ENCODE measurements at places on chromosomes 5 and 9.

DNA sequence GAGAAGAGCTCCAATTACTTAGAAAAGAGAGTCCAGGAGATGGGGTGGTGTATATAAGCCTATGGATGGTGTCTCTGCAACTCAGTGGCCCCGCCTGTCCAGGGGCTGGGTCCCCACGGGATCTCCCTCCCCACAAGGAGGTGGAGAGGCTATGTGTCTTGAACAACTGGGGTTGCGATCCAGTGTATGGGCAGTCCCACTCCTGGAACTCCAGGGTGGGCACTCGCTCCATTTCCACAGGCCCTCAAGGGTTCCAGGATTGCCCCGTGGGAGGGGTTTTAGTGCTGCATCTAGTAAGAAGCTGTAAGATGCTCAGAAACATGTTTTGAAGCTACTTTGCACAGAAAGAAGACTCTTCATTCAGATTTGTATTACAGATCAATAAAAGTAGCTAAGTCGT is 558 bp upstream of the SMAD5 start:
- peak; percentile 9 for DNase-seq

GRCh38 chr5:117880932-117881331 is 1107.4 kb downstream of the DTWD2 start:
- no peak for DNase-seq

GRCh38 chr5:50476549-50476948 is 35.5 kb upstream of the EMB start:
- DNase-seq: no peak

GRCh38 chr5:201672-202071 is 10.4 kb downstream of the LRRC14B start:
- no peak for DNase-seq

DNA sequence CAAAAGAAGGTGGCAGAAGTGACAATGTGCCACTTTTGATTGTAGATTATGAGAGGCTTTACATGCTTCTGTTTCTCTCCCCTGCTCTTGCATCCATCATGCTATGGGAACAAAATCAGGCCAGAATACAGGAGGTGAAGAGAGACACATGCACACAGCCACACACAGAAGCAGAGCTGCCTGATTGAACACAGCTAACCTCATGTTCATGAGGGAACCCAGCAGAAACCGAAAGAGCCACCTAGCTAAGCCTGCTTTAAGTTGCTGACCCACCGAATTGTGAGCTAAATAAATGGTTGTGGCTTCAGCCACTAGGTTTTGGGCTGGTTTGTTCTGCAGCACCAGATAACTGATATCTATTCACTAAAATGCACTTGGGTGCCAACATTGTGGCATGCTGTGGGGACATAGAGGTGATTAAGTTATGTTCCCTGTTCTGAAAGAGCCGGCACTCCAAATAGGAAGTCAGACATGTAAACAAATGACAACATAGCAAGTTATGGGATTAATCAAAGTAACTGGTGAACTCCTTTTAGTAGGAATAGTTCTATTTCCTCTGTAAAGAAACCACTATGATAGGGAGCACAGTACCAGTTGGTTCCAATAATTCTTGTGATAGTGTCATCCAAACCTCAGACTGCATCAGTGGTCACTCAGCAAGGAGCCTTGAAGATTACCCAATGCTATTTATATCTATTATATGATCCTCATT is 93.6 kb upstream of the TNC start:
- DNase-seq: peak; percentile 80

- no peak for DNase-seq
Observed at GRCh38 chr5:90562341-90562740, 3.7 kb downstream of the ADGRV1 start.

- DNase-seq: no peak
Observed at GRCh38 chr5:22431840-22432239, 421.3 kb downstream of the CDH12 start.

- DNase-seq: no peak
Observed at GRCh38 chr9:37565661-37566618, 10.2 kb downstream of the FBXO10 start.

- peak; percentile 70 for DNase-seq
Observed at GRCh38 chr5:143491646-143492045, 88.2 kb upstream of the NR3C1 start.

GRCh38 chr9:124256517-124257069 is 1.2 kb upstream of the NEK6 start:
- DNase-seq: peak; percentile 99

DNA sequence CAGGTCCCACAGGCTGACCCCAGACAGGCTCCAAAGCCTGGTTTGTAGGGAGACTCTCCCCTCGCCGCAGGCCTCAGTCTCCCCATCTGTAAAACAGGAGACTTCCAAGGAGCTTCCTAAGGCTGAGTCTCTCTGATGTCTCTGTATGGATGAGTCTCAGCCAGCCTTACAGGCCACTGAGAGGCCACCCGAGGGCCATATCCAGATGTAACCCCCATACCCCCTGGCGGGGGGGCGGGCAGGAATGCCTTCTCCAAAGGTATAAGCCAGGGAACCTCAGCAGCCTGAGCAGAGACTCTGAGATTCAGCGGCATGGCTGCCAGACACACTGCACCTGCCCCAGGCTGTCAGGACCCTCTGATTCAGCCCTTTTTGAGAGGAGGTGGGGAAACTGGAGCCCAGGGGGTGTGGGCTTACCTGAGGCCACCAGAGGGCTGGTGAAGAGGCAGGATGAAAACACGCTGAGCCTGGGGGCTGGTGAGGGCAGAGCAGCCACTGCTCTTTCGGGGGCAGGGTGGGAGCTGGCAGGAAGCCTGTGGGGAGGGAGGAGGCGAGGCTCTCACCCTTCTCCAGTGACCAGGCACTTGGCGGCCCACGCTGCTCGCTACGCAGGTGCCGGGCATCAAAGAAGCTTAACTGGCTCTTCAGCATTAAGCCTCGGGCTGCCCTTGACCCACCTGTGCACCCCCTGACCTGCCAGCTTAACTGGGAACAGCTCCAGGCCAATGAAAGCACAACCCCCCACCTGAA is 5.5 kb upstream of the SUSD3 start:
- DNase-seq: no peak
